ENCODE measurements at places on chromosomes 4 and X. TPM values are rescaled to one million over a fixed set of nuclear protein-coding genes. Genes with fewer than 3 reads are reported as not detected.

Gene GASK1B
- total RNA-seq = 41.7 TPM

GRCh38 chrX:47515941-47516665 is 33.1 kb upstream of the ZNF41 start:
- no peak overlapping the region for H3K4me3 ChIP-seq
- DNase-seq = no peak
- no peaks in the 10 kb centered on the region for H3K36me3 ChIP-seq
- no peak overlapping the region for H3K27ac ChIP-seq

DNA sequence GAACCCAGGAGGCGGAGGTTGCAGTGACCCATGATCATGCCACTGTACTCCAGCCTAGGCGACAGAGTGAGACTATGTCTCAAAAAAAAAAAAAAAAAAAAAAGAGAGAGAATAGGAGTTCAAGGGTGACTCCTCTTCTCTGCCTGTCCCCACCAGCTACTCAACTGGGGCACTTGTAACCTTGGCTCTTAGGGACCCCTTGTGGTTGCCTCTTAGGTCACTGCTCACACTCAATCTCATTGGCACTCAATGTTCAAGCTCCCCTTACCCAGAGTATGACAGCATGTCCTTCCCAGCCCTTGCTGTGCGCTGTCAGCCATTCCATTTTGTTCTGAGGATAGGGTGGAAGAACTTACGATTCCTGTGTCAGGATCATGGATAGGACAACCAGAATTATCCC is 82.4 kb upstream of the BEND4 start:
- H3K27me3 ChIP-seq = no peaks in the 10 kb centered on the region
- H3K4me1 ChIP-seq = no peaks in the 10 kb centered on the region
- DNase-seq = no peak
- no peak overlapping the region for H3K27ac ChIP-seq
- H3K36me3 ChIP-seq = no peaks in the 10 kb centered on the region
- H3K4me3 ChIP-seq = no peak overlapping the region

DNA sequence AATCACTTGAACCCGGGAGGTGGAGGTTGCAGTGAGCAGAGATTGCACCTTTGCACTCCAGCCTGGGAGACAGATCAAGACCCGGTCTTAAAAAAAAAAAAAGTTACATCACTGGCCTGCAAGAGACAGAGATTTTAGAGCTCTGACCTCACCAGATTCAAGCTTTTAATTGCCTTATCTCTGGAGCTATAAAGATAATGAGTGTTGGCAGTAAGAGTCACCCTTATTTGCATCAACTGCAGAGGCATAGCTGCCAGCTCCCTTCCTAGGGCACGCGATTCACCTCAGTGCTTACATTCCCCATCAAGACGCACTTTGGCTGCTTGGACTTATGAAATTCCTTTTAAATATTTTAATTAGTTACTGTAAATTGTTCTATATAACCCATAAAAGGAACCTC is 12.5 kb upstream of the SPATA4 start:
- H3K27ac ChIP-seq = no peak overlapping the region
- H3K27me3 ChIP-seq = no peaks in the 10 kb centered on the region
- H3K4me1 ChIP-seq = no peaks in the 10 kb centered on the region
- H3K36me3 ChIP-seq = no peaks in the 10 kb centered on the region
- DNase-seq = no peak

GRCh38 chr4:147787204-147787603 is 55.3 kb downstream of the ARHGAP10 start:
- H3K4me1 ChIP-seq = peaks cover 74% of the 10 kb centered on the region
- no peaks in the 10 kb centered on the region for H3K27me3 ChIP-seq
- no peaks in the 10 kb centered on the region for H3K36me3 ChIP-seq

DNA sequence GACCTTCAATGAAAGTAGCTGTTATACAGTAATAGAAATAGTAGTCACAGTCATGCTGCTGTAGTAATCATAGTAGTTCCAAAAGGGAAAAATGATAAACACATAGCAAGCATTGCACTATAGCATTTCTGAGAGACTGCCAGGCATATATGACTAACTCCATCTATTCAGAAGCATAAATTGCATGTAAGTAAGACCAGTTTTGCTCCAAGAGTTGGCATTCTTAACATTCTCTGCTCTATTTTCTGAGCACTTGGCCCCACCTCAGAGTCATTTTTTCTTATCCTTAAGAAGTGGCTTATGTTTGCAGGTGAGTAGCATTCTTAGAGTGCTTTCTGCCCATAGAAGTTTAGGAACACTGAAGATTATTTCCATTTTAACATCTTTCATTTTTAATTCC is 490.3 kb upstream of the TECRL start:
- no peaks in the 10 kb centered on the region for H3K4me1 ChIP-seq
- no peaks in the 10 kb centered on the region for H3K36me3 ChIP-seq
- H3K27me3 ChIP-seq = no peaks in the 10 kb centered on the region
- no peak overlapping the region for H3K27ac ChIP-seq
- no peak overlapping the region for H3K4me3 ChIP-seq
- no peak for DNase-seq

DNA sequence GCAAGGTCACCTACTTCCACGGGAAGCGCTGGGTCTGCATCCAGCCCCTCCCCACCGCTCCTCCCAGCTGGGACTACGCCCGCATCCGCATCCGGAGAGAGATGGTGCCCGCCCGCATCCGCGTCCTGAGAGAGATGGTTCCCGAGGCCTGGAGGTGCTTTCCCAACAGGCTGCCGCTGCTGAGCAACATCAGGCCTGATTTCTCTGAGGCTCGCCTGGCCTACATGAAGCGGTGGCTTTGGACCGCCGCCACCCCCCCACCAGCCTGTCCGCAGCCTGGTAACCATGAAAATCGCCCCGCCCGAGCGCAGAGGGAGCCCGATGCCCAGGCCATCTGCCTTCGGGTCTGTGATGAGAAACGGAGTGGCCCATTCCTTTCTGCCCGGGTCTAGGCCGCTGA is 18.1 kb downstream of the CLTRN start:
- H3K4me3 ChIP-seq = no peak overlapping the region
- no peaks in the 10 kb centered on the region for H3K36me3 ChIP-seq
- no peak overlapping the region for H3K27ac ChIP-seq
- no peaks in the 10 kb centered on the region for H3K4me1 ChIP-seq

DNA sequence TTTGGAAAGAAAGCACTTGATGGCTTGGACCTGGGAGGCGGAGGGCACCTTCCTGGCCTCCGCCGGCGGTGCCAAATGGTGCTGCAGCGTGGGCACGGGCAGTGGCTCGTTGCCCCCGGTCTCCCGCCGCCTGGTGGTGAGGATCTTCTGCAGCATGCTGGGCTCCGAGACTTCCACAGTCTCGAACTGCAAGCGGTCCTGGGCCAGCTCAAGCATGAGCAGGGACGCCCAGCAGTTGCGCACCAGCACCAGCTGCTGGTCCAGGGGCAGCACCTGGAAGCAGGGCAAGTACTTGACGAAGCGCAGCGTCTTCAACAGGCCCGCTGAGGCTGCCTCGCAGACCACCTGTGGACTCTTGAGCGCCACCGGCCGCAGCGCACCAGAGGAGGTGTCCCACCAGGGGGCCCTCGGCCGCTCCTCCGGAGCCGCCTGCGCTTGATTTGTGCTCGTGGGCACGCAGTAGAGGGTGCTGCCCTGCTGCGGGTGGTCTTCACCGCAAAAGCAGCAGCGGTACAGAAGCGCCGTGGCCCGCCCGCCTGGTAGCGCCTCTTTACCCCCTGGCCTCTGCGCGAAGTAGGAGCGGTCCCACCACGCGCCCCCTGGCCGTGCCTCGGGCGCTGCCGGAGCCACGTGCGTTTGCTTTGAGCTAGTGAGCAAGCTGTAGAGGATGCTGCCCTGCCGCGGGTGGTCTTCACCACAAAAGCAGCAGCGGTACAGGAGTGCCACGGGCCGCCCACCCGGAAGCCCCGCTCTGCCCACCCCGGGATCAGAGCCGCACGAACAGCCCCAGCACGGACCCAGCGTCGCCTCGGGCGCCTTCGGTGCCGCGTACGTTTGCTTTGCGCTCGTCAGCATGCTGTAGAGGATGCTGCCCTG is 689 bp downstream of the NR0B1 start:
- no peaks in the 10 kb centered on the region for H3K36me3 ChIP-seq
- peaks cover 9% of the 10 kb centered on the region for H3K27me3 ChIP-seq
- no peaks in the 10 kb centered on the region for H3K4me1 ChIP-seq
- no peak overlapping the region for H3K27ac ChIP-seq
- DNase-seq = no peak
- H3K4me3 ChIP-seq = no peak overlapping the region
